KG1 (cell line): ENCODE measurements at places on chromosomes 5 and 9.
A peak's percentile ranks its signal among the peaks of the same experiment; 100 is the strongest.

- DNase-seq = no peak
These were observed 424.0 kb upstream of the ZNF462 start for GRCh38 chr9:106438928-106439327.

- DNase-seq = no peak
These were observed 88.4 kb downstream of the PTCD2 start for GRCh38 chr5:72408603-72409002.

DNA sequence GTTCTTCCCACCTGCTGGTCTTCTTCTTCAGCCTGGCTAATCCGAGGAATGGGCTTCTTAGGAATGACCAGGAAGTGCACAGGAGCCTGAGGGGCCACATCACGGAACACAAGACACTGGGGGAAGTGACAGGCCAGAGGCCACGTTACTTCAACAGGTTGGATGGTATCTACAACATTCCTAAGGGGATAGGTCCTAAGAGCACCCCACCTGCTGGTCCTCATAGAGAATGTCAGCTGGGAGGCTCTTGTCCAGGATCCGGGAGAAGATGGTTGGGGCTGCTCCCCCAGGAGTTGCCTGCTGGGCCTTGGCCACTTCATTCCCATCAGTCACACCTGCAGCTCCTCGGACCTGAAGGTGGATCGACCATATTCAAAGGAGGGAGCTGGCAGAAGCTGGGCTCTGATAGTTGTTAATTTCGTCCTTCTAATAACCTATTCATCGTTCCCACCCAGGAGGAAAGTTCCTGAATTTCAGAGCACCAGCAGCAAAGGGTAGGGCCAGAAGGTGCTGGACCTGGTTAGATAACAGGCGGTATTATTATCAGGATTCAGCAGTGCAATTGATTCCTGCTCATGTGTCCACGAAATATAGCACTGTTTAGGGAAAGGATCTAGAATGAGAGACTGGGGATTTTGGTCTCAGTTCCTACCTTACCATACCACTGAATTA is 1.3 kb downstream of the HINT2 start:
- no peak for DNase-seq

DNA sequence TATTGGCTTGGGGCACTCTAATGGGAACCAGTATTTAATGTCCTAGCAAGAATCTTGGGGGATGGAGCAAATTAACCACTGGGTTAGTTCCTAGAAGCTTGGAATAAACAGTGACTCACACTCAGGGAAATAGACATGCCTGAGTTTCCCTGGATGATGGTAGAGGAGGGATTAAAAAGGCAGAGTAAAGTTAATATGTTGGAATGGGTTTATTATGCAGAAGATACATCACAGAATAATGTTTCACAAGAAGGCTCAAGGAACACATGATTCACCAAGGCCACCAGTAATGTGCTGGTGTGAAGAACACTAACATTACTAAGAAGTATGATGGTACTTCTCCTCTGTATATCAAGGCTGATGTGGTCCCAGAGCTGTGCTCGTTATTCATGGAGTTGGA is 752.9 kb upstream of the SEMA6A start:
- DNase-seq = no peak

GRCh38 chr9:32782476-32783167 is 718 bp upstream of the TMEM215 start:
- DNase-seq = no peak

DNA sequence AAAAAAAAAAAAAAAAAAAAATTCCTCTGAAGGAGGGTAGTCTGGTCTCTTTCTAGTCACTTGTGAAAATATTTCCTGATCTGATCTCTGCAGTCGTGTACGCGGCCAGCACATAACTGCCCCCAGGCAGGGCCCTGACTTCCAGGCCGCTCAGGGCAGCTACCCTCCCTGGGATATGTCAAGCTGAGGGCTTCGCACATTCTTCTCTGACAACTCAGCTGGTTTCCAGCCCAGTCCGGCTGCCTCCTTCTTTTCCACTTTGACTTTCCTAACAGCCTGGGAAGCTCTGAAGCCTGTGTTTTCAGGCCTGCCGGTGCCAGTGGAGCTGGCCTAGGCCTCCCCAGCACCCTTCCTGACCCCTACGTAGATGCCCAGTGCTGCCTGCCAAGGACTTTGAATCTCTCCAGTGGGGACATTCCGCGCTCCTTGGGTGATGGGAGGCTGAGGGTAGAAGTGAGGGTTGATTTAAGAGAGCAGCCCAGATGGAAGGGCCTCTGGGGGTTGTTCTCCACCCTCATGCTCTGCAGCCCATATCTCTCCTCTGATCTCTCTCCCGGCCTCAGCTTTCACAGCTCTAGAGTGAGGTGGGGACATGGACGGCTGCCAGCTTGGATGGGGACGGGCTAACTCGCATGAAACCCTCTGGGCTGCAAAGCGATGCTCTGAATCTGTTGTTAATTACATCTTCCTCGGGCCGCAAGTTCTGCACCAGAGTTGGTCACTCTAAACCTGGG is 20.7 kb downstream of the COL5A1 start:
- DNase-seq = no peak

GRCh38 chr5:120463006-120463680 is 957 bp upstream of the PRR16 start:
- DNase-seq = no peak

- no peak for DNase-seq
These were observed 11.3 kb downstream of the AHRR start for GRCh38 chr5:332843-333242.

- DNase-seq = peak; percentile 27
These were observed at the start of gene ALDH1A1 for GRCh38 chr9:72952914-72953313. ALDH1A1 (minus strand) TSS chr9:72953053; CDS start chr9:72953000, 53 bp downstream.

DNA sequence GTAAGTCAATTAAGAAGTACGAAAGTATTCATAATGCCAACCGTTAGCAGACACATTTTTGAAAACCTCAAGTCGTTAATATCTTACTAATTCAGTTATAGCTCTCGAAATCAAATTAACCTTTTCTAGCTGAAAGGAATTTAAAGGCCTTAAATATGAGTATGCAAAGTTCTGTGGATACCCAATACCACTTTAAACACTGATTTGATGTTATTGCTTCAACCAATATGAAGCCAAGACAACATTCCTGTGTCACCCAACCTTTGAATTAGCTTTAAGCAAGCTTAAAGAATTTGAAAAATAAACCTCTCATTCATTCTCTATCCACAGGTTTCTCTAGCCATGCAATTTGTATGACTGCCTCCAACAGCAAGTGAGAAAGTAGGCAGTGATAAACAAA is 204.5 kb downstream of the MCTP1 start:
- DNase-seq = no peak

DNA sequence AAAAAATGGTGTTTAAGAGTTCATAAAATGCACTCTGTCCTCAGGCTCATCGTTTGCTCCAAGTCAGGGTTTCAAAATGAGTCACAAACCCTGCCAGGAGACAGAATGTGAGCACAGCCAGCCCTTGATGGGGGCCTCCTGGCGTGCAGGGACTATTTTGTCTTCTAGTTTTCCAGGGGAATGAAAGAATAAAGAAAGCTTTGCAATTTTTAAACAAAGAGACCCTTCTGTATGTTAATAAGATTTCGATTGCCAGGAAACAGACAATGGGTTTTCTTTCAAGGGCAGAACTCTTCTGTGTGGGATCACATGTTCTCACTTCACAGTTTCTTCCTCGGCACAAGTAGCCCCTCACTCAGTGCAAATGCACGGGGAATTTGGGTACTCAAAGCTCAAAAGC is 121.4 kb upstream of the C6 start:
- no peak for DNase-seq
